ENCODE measurements at places on chromosomes 3 and 15.

DNA sequence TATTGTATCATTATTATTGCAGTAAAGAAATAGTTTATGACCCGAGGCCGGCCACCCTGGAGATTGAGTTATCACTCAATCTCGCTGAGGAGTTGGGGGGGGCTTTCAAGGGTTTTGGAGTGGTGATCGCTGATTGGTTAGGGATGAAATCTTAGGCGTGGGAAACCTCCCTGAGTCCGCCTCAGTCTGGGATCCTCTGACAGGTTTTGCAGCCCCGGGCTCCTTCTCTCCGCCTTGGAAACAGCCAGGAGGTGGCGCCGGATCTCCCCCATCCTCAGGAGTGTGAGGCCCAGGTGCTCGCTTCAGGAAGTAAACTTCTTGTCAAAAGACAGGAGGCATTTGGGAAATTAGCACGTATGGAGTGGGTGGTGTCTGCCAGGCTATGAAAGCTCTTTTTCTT, 41.1 kb upstream of the SEC61A1 start:
- DNase-seq = no peak

DNA sequence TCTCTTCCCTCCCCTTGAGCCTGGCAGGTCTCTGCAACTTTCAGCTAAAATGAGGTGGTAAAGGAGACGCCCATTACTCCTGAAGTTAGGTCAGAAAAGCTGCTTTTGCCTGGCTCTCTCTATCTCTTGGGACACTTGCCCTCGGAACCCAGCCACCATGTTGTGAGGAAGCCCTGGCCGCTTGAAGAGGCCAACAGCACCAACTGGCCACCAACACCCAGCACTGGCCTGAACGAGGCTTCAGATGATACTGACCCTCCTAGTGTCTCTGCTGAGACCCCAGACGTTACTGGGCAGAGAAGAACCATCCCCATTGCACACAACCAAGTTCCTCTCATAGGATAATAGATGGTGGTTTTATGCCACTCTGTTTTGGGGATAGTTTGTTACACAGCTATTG, 49.5 kb upstream of the PCSK6 start:
- DNase-seq = no peak

DNA sequence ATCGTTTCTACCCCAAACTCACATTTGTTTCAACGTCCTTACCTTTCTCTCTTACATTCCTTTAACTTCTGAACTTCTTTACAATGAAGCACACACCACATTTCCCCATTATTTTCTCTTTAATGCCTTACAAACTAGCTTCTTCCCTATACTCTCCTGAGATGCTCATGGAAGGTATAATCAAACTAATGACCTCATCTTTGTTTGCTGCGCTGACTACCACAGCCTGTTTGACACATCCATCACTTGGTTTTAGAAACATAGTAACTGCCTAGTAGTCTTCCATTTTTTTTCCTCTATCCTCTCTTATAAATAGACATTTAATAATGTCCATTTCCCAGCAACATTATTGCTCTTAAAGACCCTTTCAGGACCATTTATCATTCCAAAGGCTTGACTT, 230.5 kb upstream of the LRTM1 start:
- DNase-seq = no peak

- no peak for DNase-seq
Measured at GRCh38 chr3:115855911-115856310, 232.6 kb downstream of the GAP43 start.

DNA sequence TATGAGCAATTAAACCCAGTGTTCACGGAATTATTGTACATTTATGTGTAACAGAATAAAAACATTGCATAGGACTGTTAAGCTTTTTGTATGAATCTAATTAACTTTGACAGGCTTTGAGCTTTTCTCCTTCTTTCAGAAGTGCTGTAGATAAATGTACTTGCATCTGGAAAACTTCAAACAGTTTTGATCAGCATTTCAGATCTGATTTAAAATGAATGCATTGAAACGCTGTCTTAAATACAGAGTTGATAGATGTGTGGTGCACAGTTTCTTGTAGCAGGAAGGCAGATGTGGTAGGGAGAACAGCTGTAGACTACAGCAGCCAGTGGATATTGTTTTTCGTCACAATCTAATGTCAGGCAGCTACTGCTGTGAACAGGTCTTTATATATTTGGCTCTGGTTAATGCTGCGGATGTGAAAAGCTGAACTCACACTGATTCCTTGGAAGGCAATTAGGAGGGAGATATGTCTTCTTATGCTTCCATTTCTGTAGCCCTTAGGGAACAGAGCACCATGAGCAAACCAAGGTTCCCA, 193.8 kb upstream of the GOLIM4 start:
- no peak for DNase-seq

DNA sequence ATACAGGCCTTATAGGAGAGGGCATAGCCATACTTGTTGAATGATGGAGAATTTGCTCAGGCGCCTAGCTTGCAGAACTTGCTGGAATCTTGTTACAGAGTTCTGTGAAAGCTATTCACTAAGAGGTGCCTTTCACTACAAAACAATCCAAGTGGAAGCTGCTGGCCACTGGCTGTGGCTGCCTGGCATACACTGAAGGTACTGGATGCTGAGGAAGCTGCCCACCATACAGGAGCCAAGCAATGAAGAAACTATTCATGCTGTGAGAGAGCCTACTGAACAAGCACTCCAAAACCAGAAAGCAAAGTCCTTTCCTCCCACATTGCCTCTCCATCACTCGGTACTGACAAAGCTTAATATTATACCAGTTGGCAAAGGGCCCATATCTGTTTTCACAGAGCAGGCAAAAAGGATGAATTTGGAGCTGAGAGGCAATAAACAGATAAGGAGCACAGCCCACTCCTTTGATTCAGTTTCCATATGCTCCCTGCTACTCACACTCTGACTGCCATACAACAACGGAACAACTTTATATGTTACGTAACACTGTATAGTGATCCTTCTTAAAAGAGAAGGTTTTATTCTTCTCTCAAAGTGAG, 192.6 kb upstream of the ALCAM start:
- no peak for DNase-seq

Data from NCI-H1694 treated with DMSO at 0.1 percent for 48 hours (cell line).